ENCODE measurements at places on chromosomes 7 and 10.

DNA sequence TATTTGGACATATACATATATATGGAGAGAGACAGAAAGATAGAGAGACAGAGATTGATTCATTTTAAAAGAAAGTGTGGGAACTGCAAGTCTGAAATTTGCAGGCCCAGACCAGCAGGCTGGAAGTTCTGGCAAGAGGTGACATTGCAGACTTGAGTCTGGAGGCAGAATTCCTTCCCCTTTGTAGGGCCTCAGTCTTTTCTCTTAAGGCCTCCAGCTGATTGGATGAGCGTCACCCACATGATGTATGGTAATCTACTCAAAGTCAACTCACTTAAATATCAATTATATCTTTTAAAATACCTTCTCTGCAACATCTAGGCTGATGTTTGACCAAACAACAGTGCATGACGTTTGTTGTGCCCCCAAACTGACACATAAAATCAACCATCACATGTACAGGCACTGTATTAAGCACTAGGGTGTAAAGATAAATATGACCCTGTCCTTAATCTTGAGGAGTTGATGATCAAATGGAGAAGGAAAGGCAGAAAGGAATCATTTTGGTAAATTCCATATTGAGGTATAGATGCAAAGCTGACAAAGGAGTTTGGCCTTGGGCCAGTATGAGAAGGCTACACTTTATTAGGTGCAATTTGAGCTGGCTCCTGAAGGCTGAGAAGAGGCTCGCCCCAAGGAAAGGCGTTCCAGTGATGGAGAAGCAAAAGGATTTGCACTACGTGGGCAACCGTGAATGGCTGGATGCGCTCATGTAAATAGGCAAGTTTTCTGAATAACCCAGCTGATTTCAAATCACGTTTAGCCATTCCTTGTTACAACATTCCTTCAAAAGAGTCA is 52.6 kb downstream of the BPGM start:
- DNase-seq, result no peak

DNA sequence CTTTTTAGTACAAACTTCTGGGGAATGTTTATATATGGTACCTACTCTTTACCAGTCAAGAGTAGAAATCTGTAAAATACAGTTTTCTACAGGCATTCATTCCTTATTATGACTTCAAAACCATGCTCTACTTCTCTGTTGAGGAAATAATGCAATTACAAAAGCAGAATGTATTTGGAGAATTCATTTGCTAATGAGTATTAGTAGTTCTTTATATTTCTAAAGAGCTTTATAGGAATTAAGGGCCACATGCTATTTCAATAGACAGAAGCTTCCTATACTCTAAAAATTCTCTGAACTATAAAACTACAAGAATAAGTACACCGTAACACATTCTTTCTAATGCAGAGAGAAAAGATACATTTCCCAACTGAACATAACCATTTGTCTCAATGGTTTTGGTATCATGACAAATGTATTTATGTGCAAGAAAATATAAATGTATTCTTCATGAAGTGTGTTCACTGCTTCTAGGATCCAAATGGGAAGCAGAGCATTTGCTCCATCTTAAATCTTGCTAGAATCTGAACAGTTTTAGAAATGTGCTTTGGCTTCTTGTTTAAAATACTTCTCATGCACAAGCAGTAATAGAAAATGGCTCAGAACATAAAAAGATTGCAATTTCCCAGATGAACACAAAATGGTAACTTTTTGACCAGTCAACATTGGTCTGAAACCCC is 21.8 kb downstream of the CDK1 start:
- no peak for DNase-seq

DNA sequence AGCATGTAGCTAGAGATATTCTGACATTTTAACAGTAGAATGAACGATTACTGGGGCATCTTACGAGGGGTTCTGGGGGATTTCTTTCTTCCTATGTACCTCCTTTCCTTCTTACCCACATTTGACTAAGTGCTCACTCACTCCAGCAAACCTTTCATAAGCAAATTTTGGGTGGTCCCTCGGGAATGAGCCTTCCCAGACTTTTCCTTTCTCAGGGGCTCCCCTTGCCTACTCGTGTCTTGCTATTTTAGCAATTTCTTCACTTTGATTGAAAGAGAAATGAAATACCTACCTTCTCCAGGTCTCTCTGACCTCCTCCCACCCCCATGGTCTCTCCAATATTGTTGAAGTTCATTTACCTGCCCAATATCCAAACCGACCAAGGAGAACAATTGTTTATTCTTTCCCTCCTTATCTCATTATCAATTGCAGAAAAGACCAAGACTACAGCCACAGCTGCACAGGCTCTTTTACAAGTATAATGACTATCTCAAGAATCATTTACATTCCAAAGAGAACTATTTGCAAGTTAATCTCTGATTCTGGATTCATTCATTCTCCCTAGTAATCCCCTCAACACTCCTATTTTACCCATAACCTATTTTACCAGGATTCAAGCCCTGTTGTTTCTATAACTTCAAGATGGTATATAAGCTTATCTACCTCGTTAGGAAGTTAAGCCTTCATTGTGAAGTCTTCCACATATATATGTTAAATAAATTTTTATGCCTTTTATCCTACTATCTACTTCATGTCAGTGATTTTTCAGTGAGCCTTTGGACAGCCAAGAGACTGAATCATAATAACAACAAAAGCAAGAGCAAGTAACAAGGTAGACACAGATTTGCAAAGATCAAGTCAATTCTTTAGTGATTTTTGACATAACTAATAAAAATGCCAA is 480.6 kb downstream of the IPMK start:
- DNase-seq, result no peak

- DNase-seq, result no peak
Observed at GRCh38 chr7:5681979-5682546, 99.4 kb downstream of the RNF216 start.

- no peak for DNase-seq
Observed at GRCh38 chr7:137968890-137969289, 33.0 kb downstream of the CREB3L2 start.

- no peak for DNase-seq
Observed at GRCh38 chr7:67923286-67923685, 926.7 kb downstream of the TYW1 start.

- DNase-seq, result no peak
Observed at GRCh38 chr7:55490099-55490498, 82.2 kb downstream of the VOPP1 start.

DNA sequence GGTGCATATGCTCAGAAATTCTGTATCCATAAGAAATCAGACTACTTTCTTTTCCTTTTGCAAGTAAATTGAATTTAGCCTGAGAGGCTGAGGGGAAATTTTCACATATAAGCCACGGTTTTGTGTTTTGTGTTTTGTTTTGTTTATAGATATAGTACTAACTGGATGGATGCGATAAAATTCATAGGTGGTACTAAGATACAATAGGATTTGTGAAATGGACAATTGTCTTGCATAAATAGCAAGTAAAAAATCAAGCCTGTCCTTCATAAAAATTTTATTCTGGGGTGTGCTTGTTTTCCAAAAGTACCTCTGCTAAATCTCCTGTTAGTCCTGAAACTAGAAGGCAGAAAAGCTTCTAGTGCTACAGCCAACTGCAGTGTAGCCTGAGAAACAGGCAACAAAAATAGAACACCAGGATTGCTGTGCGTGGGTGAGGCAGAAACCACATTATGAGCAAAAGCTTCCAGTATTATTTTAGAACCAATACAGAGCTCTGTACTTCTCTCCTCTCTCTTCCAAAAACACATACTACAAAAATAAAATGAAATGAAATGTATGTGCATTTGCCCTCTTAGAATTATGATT is 634 bp upstream of the HDAC9 start:
- no peak for DNase-seq

DNA sequence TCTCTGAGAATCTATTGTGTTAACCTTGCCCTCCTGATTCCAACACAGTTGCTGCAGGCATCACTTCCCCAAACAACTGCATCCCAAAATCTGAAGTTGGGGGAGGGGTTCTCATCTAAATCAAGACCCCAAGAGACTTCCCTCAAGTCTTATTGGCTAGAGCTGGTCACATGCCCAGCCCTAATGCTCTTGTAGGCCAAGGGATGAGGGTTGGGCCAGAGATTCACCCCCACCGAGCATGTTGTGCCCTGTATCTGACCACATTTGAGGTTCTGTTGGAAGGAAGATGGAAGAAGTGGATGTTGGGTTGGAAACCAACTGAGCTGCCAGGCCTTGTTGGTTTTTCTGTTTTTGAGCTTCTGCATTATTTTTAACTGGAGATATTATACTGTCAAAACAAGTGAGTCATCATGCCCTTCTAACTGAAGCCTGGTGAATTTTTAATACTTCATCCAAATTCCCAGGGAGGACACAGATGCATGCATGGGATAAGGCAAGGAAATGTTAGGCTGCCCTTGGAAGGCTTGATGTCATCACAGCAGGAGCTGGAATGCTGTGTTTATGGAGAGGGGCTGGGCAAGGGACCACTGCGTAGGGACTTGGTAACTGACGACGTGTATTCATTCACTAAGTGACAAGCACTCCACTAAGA is 68.6 kb upstream of the CACUL1 start:
- DNase-seq, result no peak

Measured in foreskin melanocyte (primary cell).